NCI-H1436 treated with DMSO at 0.1 percent for 48 hours (cell line): ENCODE measurements at places on chromosomes 12 and 14.
A peak's percentile ranks its signal among the peaks of the same experiment; 100 is the strongest.

GRCh38 chr14:101620821-101621785 lies 59.8 kb downstream of the DIO3 start:
- DNase-seq, result no peak

DNA sequence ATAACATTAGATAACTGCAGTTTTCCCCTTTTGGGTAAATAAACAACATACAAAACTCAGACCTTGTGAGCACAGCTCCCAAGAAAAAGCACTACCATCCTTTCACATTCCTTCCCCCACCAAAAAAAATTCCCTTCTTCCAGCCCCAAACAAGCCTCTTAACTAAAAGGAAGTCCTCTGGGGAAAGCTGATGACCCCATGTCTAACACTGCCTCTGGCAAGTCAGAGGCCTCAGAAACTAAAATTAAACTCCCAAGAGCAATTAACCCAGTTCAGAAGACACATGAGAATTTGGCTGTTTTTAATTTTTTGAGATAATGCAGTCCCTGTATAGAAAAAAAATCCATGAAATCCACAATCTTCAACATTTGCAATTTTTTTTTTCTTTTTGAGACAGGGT lies 127.7 kb downstream of the SPTSSA start:
- DNase-seq, result no peak

GRCh38 chr12:53474819-53475218 lies 22.9 kb downstream of the PCBP2 start:
- no peak for DNase-seq

- no peak for DNase-seq
Measured at GRCh38 chr12:51869496-51869865, 18.4 kb upstream of the ANKRD33 start.

- peak; percentile 39 for DNase-seq
Measured at GRCh38 chr14:101961011-101961721, 3.2 kb upstream of the DYNC1H1 start.

DNA sequence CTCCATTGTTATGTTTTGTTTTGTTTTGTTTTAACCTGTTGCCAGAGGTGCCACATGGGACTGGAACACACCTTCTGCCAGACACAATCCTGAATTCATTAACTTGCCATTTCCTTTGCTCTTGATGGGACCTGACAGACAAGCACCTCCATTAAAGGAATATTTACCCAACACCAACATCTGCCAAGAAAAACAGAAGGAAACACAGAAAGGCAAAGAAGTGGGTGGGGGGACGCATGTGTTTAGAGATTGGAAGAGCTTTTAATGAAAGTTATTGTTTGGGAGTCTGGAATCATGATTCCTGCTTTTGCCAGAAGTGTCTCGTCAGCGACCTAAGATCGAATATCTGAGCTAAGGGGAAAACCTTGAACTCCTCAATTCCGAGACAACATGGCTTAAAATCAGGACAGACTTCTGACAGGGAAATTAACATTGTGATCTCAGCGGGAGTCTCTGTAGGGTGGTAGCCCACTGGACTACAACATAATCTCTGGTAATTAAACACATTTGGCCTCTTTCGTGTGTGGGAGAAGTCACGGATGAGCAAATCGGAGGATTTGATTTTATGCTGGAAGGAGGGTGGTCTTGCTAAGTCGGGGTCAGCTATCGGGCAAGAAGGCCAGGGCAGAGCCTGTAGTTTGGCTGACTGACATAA lies 210.4 kb upstream of the FAR2 start:
- no peak for DNase-seq

DNA sequence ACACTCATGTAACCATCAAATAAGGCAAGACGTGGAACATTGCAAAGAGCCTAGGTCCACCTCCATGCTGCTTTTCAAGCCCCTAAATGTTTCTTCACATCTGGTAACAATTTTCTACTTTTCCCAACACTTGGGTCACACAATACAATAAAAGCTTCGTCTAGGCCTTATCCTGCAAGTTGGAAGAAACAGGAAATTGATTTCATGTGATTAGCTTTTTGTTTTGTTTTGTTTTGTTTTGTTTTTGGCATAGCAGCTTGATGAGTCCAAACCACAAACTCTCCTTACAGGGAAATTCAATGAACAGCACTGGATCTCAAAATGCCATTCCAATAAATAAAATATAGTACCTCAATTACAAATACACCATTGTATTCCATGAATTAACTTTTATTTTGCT lies 19.3 kb downstream of the TAS2R50 start:
- DNase-seq, result no peak

GRCh38 chr12:103929046-103929783 lies 995 bp upstream of the HSP90B1 start:
- peak; percentile 72 for DNase-seq

- no peak for DNase-seq
Measured at GRCh38 chr12:75933101-75933500, 98.5 kb downstream of the PHLDA1 start.

GRCh38 chr12:131723532-131723931 lies 12.6 kb downstream of the SFSWAP start:
- no peak for DNase-seq

GRCh38 chr12:109630815-109631214 lies 57.2 kb downstream of the MVK start:
- DNase-seq, result no peak

DNA sequence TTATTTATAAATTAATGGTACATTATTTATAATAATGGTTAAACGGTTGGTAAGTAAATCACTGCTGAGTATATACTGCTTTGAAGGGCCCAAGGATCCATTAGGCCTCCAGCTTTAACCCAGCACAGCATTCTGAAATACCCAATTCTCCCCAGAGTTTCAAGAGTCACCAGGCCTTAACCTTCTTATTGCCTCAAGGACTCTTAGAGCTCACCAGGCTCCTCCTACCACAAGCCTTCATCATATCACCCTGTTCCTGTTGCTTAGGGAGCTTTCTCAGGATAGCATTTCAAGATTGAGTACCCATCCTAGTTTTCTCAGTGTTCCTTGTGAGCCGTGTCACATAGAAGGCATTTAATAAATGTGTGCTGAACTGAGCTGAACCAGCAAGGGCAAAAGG lies 242.5 kb downstream of the FBXL14 start:
- DNase-seq, result no peak

GRCh38 chr12:94025756-94026155 lies 122.6 kb upstream of the PLXNC1 start:
- no peak for DNase-seq

- no peak for DNase-seq
Measured at GRCh38 chr14:20798318-20798717, 4.3 kb downstream of the RNASE1 start.

DNA sequence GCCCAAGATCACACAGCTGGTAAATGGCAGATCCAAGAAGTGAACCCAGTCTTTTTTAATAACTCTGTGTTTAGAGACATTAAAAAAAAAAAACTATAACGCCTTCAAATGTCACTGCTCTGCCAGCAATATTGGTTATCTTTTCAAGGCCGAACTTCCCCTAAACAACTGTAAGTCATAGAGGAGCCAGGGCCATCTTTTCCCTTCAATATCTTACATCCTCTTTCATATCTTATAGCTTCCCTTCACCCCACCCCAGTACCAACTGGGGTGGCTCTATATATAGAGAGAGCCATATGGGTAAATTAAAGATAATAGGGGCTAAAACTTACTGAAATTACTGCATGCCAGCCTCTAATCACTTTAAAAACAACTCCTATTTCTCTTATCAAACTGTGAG lies 100.2 kb downstream of the STAB2 start:
- no peak for DNase-seq

DNA sequence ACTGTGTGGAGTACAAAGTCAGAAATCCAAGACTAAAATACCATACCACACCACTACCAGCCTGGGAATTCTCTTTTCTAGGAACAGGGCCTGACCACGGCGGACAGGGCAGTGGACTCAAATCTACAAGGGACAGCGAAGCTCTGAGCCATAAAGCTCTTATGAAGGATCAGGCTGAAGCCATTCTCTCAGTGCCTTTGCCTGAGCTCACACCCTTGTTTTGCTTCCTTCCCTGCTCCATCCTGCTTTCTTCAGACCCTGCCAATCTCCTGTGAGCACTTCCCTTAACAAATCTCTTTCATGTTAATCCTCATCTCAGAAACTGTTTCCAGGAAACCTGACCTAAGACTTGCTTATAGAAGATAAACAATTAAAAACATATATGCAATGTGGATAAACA lies 398.5 kb downstream of the MDGA2 start:
- DNase-seq, result no peak

- DNase-seq, result no peak
Measured at GRCh38 chr12:12892681-12893141, 1.3 kb downstream of the GPRC5A start.

DNA sequence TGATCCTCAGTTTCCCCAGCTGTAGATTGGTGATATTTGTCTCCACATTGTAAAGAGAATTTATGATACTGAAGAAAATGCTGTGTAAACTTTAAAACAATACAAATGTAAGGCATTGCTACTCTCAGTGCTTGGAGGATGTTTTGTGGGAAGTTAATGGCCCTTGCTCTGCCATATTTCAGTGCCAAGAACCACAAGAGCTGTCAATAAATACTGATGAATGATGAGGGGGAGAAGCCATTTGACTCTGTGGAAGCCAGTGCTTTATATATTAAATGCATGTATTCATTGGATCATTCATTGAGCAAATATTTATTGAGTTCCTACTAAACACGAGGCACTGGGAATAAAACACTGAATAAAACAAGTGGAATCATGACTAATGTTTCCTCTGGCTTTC lies 30.8 kb downstream of the CACNA1C start:
- no peak for DNase-seq

DNA sequence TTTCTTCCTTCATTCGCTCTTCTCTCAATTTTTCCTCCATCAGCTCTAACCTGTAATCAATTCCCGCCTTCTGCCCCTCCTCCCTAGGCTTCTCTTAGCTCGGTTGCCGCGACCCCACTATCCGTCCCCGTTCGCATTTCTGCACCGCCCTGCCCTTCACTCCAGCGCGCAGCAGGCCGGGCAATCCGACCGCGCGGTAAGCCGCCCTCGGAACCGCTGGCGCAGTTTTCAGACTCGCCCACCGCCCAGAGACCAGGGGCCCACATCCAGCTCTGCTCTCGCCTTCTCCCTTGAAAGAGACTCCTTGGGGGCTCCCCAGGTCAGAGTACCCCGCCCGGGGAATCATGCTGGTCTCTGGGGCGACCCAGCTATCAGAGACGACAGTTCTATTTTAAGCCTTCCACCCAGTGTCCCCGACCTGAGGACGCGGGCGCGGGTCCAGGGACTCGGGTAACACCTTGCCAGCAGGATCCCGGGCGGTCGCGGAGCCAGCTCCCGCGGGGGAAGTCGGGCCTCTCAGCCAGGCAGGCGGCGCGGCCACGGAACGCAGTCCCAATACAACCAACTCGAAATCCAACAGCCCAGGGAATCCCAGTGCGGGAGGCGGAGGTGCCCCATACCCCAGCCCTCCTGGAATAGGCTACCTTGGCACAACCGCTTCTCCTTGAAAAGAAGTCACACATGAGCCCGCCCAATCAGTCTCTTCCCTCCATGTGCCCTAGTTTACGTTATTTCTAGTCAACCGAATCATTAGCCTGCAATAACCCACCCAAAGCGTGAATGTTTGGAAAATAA lies 5.7 kb upstream of the SLC38A4 start:
- DNase-seq, result no peak

- no peak for DNase-seq
Measured at GRCh38 chr12:47370421-47370820, 290.7 kb upstream of the AMIGO2 start.

DNA sequence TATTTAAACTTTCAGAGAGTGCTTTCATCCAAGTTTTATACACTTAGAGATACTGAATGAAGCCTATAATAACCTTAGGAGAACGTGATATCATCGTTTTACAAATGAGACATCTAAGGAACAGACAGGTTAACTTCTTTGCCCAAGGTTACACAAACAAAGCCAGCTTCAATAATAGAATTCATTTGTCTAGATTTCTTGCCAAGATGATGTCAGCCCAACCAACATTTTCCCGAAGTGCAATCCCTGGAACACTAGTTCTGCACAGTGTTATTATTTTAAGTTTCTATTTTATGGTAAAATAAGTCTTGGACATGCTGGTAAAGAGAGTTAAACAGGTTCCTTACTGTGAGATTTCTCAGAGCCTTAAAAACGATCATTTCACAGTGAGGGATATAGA lies 174.6 kb downstream of the SLC25A21 start:
- DNase-seq, result no peak

- DNase-seq, result no peak
Measured at GRCh38 chr14:20760950-20761349, 7.3 kb upstream of the EDDM3B start.

GRCh38 chr12:80189241-80189640 lies 89.9 kb downstream of the OTOGL start:
- DNase-seq, result no peak

DNA sequence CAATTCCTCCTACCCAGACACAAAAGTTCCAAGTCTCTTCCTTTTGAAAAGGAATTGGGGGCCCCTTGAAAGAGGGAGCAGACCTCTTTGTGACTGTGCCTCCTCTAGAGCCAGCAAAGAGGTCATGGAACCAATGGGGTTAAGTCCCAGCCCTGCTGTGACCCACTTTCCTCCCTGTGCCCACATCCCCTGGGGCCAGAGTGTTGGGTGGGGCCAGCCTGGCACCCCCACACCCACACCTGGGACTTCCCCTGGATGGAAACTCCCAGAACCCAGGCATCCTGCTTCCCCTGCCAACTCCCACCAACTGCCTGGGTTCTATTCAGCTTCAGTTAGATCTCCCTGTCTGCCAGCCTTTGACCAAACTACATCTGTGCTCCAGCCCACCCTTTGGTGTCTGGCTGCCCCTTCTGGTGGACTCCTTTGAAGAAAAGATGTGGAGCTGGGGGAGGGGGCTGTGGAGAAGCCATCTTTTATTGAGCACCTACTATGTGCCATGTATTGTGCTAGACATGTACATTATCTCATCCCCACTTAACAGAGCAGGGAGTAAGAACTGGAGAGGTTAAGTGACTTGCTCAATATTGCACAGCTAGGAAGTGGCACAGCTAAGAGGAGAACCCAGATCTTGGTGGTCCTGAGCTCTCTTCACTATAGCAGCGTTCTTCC lies 4.6 kb upstream of the RARG start:
- no peak for DNase-seq

DNA sequence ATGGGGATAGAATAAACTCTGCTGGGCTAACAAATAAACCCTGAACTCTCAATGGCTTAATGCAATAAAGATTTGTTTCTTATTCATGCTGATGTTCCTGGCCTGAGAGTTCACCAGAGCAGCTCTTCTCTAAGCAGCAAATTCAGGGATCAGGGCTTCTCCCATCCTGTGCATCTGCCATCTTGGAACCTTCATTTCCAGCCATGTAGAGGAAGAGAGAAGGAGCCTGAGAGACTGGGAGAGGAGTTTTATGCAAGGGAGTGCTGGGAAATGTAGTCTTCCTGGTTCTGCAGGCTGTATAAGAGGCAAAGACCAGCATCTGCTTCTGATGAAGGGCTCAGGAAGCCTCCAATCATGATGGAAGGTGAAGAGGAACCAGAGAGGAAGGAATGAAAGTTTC lies 20.6 kb upstream of the APOLD1 start:
- DNase-seq, result no peak

- DNase-seq, result no peak
Measured at GRCh38 chr12:116636608-116637519, 77.7 kb downstream of the MAP1LC3B2 start.

DNA sequence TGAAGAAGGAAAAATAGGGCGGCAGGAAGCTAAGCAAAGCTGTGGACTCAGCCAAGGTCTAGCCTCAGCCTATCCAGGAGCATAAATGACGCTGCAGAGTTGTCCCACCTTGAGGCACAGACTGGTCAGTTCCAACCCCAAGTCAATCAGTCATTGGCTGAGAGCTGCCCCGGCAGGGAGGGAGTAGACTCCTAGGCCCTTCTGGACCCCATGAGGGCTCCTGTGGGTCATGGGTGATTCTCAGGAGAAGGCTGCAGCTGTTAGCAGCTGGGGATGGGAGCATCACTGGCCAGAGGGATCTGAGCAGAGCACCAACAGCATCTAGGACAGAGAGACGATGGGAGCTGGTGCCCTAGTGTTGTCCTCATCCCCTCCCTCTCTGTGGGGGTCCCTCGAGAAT lies 51.8 kb upstream of the ESRRB start:
- DNase-seq, result no peak
